ENCODE measurements at places on chromosomes 12 and 14.

DNA sequence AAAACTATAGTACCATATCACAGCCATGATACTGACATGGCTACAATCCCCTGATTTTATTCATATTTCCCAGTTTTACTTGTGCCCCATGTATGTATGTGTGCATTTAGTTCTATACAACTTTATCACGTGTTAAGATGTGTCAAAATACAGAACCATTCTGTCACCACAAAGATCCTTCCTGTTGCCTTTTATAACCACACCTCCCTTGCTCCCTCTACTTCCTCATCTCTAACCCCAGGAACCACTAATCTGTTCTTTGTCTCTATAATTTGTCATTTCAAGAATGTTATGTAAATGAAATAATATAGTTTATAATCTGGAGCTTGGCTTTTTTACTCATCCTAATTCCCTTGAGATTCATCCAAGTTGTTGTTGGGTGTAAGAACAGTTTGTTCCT, 358.4 kb downstream of the DPF3 start:
- DNase-seq, result no peak

DNA sequence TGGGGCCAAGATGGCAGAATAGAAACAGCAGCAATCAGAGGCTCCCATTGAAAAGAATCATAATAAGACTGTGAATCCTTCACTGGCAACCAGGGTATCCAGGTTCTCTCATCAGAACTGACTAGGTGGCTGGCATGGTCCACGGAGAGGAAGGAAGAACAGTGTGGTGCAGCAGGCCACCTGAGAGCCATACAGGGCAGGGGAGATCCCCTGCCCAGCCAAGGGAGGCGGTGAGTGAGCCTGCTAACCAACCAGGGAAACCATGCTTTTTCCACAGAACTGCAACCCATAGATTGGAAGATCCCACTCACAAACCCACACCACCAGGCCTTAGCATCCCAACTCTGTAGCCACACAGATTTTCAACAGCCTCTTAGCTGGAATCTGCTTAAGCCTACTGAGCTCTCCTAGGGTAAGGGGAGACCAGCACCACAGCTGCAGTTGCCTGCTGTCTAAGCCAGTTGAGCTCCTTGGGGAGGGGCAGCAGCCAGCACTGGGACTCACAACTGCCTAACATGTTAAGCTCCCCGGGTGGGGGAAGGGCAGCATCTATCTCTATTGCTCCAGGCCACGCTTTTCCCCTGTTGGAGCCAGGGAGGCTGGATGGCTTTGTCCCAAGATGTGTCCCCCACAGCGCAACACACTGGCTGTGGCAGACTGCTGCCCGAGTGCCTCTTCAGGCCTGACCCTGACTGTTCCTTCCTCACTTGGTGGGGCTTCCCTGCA, 342.6 kb upstream of the CCDC196 start:
- DNase-seq, result no peak

GRCh38 chr12:75329918-75330826, at the start of gene CAPS2:
TSS of gene CAPS2 (minus strand) at chr12:75330324. CDS start at chr12:75326498, 3,826 bp downstream.
- DNase-seq, result peak; percentile 44

DNA sequence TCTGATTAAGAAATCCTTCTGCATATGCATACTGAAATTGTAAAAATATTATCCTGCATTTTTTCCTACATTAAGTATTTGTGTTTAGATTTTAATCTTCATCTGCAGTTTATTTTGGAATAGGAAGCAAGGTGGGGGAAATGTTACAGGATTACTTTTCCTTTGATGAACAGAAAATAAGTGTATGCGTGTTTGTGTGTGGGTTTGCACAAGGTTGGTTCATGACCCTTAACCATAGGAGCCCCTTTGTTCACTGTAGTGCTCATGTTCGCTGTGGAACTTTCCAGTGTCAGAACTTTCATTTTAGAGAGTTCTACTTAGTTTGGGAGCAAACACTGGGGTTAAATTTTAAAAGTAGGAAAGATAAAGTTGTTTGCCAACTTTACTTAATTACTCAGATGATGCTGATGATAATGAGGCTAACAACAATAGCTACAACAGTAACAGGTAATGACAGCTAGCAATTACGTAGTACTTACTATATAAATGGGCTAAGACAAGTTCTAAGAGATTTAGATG, 6.4 kb upstream of the A2M start:
- no peak for DNase-seq

- DNase-seq, result no peak
Observed at GRCh38 chr12:51636986-51637385, 46.0 kb downstream of the SCN8A start.

GRCh38 chr12:32809196-32809595, 53.5 kb upstream of the YARS2 start:
- DNase-seq, result no peak

DNA sequence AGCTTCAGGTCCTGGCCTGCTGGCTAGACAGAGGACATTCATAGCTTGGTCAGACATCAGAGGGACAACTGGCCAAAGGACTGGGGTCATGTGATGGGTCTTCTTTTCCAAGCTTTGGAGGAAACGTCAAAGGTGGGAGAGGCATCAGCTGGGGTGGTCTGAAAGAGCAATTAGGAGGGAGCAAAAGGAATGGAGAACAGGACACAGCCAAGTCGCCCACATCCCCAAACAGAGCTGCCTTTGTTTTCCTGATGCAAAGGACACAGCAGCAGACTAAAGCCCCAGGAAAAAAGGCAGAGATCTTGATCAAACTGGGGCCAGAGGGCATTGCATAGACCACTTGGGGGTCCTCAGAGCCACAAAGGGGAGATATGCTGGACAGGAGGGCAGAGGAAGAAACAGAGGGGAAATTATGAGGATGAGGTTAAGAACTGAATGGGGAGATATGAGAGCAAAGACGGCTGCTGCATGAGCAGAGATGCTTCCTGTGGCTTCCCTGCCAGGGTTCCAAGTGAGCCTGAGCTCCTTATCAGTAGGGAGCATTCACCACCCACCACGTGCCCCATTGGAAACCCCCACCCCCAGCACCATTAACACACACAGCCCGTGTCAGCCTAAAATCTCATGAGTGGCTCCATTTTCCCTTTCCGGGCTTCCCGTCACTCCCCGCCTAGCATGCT, 62.4 kb downstream of the ANO2 start:
- DNase-seq, result no peak
